ENCODE measurements at places on chromosomes 7 and 10. TPM values are rescaled to one million over a fixed set of nuclear protein-coding genes. Genes with fewer than 3 reads are reported as not detected.

Gene FGFR2
- 0.39 TPM for total RNA-seq

Gene TAS2R41
- not detected for total RNA-seq

Gene PON1
- not detected for total RNA-seq

Gene PLXNA4
- 1.6 TPM for total RNA-seq

Gene PTN
- not detected for total RNA-seq

Gene AGAP6
- total RNA-seq = 7.5 TPM

Gene DPCD
- 1.0 TPM for total RNA-seq

Gene IRF5
- 0.79 TPM for total RNA-seq

Gene GIMAP6
- 10.8 TPM for total RNA-seq

Gene EPHA1
- 13.1 TPM for total RNA-seq

Gene PRR15
- total RNA-seq = not detected

Gene CDC123
- total RNA-seq = 55.0 TPM

Gene H2AZ2
- 197 TPM for total RNA-seq

Gene PIP
- total RNA-seq = not detected

Gene OR2A12
- not detected for total RNA-seq

Gene MYH16
- total RNA-seq = not detected

Gene ITGA8
- not detected for total RNA-seq

Gene HECW1
- total RNA-seq = not detected

Gene C7orf33
- not detected for total RNA-seq

Gene PTF1A
- not detected for total RNA-seq

Gene TNRC18
- total RNA-seq = 107 TPM

Gene PGAM2
- total RNA-seq = 1.1 TPM

Gene TWNK
- total RNA-seq = 4.7 TPM

Measured in CD8-positive, alpha-beta T cell (primary cell).